ENCODE measurements at places on chromosomes 3 and 15.

DNA sequence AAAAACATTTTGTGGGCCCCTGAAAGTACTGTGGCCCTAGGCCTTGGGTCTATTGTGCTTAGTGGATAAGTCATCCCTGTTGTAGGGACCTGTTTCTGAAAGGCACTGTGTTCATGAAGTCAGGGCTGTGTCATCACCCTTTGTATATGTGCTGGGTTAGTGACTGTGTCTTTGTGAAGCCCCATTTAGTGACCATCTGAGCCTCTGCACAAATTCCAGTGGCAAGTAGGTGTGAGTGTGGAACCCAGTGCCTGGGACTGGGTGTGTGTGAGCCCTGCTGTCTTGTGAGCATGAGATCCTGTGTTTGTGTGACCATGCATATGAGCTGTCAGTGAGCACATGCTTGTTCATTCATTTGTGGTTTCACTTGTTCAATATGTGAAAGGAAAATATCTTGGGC lies 1.2 kb upstream of the HYAL1 start:
- DNase-seq = no peak

GRCh38 chr15:49032601-49033145 lies 13.6 kb downstream of the SECISBP2L start:
- DNase-seq = no peak

DNA sequence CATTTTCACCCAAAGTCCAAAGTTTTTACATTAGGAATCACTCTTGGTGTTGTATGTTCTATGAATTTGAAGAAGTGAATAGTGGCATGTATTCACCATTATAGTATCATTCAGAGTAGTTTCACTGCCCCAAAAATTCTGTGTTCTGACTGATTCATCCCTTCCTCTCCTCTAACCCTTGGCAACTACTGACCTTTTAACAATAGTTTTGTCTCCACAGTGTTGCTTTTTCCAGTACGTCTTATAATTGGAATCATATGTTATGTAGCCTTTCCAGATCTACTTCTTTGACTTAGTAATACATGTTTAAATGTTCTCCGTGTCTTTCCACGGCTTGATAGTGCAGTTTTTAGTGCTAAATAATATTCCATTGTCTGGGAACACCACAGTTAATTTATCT lies 379.0 kb upstream of the SGO1 start:
- no peak for DNase-seq

- no peak for DNase-seq
Measured at GRCh38 chr3:37546876-37547275, 314.8 kb upstream of the CTDSPL start.

GRCh38 chr15:47582233-47582632 lies 135.1 kb upstream of the SEMA6D start:
- DNase-seq = no peak

DNA sequence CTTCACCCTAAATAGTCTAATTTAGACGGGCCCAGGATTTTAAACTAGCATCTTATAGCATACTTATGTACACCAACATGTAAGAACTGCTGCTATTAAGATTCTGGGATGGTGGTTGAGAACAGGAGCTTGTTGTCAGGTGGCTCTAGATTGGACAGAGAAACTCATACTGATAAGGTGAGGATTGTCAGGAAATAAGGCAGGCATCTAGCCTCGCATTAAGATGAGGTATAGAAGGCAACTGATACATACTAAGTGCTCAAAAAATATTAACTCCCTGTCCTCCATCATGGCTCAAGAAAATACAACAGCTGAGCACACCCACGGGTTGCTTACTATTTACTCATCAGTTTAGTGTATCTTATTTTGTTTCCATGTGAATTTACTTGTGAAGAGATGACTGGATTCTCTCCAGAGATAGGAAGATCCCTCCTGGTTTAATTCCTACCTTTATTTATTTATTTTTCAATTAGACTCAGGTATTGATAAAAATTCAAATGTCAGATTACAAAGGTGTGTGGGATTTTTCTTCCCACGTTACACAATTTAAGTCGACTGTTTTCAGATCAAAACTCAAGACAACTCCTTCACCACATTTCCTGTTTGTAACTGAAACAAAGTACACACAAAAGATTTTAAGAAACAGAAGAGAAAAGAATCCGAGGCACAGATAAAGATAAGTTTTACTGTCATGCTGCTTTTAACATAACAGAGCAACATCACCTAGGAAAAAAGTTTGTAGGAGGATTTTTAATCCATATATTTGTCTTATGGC lies at the start of gene TRAT1:
Gene TRAT1, plus strand, starts transcription at position 664 of the 775 bp plus-strand sequence. CDS start 142 bp downstream, outside the sequence.
- no peak for DNase-seq

- no peak for DNase-seq
Measured at GRCh38 chr3:19937459-19938294, 3.7 kb upstream of the EFHB start.

DNA sequence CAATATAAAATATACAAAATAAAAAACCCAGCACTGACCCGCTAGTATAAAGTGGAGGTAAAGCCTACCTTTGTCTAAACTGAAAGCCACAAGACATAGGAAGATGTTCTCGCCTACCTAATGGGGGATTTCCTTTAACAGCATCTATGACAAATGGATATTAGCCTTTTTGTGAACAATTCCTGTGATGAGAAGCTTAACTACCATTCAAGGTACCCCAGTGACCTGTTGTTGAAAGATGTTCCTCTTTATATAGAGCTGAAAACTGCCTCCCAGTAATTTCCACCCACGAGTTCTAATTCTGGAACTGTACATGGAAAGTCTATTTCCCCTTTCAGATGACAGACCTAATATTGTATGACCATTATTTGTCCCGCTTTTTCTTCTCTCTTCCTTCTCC lies 109.8 kb upstream of the RASGRP1 start:
- DNase-seq = no peak

- DNase-seq = no peak
Measured at GRCh38 chr15:92661069-92661468, 5.5 kb upstream of the FAM174B start.

DNA sequence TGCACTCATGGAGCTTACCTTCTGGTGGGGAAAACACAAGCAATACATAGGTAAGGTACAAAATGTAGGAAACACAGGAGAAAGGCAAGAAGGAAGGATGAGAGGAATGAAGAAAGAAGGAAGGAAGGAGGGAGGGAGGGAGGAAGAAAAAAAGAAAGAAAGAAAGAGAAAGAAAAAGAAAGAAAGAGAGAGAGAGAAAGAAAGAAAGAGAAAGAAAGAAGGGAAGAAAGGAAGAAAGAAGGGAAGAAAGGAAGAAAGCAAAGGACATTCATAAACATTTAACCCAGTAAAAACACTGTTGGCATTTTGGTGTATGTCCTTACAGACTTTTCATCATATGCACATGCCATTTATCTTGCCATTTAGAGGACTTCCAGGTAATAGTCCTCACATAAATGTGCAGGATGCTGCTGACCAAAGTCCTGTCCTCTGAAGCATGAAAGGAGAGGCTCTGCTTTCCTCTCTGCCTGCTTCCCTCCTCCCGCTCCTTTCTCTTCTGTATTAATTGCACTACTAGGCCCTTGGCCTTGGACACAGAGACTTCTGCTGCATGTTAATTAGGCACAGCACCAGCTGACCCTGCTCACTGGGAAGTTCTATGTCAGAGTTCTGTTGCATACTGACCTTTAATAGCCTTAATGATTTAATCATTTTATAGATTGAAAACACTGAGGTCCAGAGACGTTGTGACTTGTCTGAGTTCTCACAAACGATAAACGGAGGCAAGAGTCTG lies 29.7 kb upstream of the NDUFB4 start:
- no peak for DNase-seq

DNA sequence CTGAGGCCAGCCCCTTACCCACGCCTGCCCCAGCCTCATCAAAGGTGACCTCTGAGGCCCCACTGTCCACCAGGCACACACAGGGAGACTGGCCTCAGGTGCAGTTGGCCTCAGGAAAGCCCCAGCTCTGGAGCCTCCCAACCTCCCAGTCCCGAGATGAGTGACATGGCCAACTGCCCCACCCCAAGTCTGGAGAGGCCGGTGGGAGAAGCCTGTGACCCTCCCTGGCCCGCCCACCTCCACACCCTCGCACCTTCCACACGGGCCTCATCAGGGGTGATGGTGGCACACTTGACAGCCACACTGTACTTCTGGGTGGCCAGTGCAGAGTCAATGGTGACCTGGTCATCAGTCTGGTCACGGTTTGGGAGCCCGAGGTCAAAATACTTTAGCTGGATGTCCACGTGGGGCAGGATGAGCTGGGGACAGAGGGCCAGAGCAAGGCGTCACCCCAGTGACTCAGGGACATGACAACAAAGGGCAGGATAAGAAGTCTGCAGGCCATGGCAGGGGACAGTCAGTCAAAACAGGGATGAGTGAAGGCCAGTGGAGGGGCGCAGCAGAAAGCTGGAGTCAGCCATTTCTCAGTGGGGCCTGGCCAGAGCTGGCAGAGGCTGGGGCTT lies 11.9 kb downstream of the IDH2 start:
- DNase-seq = no peak

DNA sequence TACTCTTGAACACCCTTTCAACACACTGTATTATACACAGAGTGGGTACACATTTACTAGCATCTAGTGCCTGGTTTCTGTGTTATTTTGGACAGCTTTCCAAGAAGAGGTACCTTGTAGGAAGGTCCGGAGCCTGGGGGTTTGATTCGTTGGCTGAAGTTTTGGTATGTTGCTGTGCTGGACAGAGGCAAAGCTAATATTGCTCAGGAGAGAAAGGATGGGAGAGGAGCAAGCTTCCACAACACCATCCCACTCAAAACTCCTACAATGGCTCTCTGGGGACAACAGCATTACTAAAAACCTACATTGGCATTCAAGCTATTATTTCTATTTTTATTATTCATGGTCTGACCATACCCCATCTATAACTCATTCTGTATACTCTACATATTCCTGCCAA lies 1.1 kb upstream of the LYSMD2 start:
- no peak for DNase-seq

DNA sequence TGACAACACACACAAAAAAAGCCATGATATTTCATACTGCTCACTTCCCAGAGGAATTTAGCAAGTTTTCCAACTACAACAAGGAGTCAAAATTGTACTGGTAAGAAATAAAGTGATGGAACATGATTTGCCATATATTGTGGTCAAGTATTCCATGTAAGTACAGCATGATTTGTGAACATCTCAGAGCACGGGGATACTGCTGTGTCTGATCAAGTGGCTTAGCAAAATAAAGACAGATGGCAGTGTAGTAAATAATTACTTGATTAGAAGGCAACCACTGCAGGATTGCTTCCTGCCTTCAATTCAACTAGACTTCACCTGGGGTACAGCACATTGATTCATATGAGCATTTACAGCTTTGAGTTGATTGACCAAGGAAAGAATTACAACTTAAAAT lies 51.6 kb upstream of the DUT start:
- no peak for DNase-seq

DNA sequence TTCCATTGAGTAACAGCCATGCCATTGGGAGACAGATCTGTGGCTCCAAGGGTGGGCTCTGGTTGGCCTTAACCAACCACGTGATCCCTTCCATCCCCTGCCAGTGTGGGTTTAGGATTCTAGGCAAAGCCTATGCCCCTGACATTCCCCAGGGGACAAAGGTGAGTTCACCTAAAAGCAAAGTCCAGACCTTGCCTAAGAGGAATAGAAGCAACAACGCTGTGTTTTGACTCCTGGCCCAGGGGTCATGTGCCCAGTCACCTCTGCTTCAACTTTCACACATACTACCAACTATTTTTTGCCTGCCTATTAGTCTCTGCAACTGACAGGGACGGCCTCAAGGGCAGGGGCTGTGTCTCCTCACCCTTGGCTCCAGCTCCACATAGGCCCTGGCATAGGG lies 42.0 kb downstream of the FAM3D start:
- no peak for DNase-seq

DNA sequence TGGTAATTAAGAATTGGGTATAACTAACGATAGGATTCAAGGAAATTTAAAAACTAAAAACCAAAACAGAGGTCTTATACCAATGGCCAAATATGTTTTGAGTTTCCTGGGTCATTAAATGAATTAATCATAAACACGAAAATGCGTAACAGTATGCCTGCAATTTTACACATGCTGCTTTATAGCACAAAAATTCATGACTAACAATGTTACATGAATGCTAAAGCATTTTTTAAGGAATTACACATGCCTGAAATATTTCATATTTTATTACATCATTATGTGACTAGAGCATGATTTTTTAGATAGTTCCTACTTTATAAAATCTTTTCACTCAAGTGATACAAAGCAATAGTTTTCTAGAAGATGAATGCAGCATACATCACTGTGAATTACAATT lies 74.7 kb downstream of the ZNF148 start:
- DNase-seq = no peak

DNA sequence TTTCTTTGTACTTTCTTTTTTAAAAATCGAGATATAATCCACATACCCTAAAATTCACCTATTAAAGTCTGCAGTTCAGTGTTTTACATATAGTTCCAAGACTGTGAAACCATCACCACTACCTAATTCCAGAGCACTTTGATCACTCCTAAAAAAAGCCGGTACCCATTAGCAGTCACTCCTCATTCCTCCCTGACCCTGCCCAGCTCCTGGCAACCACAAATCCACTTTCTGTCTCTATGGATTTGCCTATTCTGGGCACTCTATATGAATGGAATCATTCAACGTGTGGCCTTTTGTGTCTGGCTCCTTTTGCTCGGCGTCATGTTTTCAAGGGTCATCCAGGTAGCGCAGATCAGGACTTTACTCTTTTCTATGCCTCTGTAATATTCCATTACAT lies 17.3 kb downstream of the TRPM1 start:
- DNase-seq = no peak

GRCh38 chr3:89025185-89025584 lies 82.2 kb upstream of the EPHA3 start:
- no peak for DNase-seq

DNA sequence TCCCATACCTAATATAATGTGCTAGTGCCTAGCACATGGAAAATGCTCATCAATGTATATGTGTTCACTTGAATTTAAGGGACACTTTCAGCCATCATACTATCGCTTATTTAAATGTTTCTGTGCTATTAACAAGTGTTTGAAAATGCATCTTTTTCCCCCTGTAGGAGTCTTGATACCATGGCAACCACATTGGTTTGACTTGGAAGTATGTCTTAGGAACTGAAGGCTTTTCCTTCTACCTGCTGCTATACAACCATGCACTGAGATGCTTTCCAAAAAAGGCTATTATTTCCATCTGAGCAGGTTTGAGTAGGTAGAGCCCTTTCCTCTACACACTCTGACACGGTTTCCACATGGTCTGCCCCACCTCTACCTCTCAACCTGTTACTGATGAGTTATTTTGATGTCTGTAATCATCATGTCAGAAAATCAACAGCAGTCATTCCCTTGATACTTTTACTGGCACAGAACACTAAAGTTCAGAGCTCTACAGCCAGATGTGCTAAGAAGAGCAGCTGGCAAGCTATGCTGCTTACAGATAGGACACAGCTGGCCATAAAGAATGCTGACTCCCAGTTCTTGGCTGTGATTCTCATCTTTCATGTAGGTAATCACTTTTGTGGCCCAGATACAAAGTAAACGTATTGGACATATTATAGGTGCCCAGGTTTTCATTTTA lies 59.3 kb downstream of the RYR3 start:
- no peak for DNase-seq

- no peak for DNase-seq
Measured at GRCh38 chr3:117408811-117409210, 699.2 kb downstream of the TUSC7 start.

GRCh38 chr3:71400986-71401451 lies 182.5 kb downstream of the FOXP1 start:
- no peak for DNase-seq
